ENCODE measurements at places on chromosomes 7 and 10.

DNA sequence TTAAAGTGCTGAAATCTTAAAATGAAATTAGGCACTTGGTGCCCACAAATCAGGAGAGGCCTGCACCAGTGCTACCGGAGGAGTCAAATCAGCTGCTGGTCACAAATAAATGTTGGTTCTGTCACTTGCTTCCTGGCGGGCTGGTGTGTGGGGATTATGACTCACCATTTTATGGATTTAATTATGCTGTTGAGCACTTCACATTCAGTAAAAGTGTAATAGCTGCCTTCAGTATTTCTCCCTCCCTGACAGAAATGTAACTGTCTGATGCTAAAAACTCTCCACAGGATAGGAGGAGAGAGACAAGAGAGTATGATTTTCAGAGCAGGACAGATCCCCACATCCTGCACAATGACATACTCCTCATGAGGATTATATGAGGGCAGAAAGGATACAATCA, 186.0 kb downstream of the JAZF1 start:
- no peak for DNase-seq

DNA sequence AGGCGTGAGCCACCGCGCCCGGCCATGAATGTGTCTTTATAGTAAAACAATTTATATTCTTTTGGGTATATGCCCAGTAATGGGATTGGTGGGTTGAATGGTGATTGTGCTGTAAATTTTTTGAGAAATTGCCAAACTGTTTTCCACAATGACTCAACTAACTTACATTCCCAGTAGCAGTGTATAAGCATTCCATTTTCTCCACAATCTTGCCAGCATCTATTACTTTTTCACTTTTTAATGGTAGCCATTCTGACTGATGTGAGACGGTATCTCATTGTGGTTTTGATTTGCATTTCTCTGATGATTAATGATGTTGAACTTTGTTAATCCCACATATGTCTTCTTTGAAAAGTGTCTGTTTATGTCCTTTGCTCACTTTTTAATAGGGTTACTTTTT, 1187.9 kb downstream of the XPNPEP1 start:
- DNase-seq, result no peak

DNA sequence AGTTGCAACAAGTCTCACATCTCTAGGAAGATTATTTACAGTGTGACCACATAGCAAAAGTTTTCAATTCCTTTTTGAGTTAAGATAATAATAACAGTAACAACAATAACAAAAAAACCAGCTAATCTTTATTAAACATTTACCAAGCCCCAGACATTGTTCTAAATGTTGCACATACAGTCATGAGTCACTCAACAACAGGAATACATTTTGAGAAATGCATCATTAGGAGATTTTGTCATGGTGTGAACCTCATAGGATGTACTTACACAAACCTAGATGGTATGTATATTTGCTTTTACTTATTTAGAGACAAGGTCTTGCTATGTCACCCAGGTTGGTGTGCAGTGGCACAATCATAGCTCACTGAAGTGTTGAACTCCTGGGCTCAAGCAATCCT, 52.0 kb downstream of the SPAM1 start:
- no peak for DNase-seq

DNA sequence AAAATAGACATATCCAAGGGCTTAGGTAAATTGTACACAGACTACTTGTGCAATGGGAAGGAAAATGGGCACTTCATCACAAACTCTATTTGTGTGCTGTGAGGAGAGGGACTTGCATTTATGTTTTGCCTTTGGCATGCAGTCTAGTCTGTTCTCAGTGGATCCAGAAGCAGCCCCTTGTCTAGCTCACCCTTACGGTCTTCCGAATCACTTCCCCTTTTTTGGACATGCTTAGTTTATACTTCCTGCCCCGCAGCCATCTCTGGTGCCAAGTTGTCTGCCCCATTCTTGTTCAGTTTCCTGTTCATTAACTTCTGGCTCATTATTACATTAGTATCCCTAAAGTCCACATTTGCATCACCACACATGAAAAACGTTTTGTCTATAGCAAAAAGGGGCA, 161.6 kb downstream of the NRCAM start:
- no peak for DNase-seq

DNA sequence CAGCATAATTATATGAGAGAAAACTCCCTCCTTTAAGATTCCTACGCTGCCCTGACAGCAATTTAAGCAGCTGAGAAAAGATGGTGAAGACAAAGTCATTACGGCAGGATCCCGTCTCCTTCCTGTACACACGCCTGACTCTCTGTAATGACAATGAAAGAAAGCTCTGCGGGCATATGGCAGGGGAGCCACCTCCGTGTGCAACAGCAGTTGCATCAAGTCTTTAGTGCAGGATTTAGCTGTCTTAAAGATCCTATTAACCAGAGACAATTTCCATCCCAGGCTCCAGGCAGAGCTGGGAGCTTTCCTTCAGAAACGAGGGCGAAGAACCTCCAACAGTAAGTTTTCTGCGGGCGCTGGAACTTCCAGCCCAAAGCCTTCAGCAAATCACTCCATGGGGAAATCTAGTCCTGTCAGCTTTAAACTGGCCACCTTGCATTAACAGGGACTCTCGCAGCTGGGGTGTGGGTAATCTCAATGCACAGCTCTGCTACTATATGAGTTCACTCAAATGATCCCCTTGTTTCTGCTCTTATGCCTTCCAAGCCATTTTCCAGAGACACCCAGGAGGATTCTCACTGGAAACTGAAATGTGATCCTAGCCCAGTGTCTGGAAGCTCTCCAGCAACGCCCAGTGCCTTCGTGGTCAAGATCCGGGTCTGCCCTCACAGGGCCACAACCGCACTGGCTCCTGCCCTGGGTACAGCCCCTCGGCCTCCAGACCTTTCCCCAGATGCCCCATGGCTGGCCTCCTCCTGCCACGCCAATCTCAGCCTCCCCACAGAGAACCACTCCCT, 74.9 kb downstream of the CTBP2 start:
- DNase-seq, result no peak

GRCh38 chr7:78420001-78420400, 621.4 kb downstream of the PHTF2 start:
- DNase-seq, result no peak

- DNase-seq, result no peak
Measured at GRCh38 chr7:44072364-44073231, 7.2 kb upstream of the PGAM2 start.

Measured in activated CD4-positive, CD25-positive, alpha-beta regulatory T cell treated with anti-CD3 and anti-CD28 coated beads, Interleukin-2, amount 50 U/mL, for 16 hours (primary cell).